Stomach (tissue), 19 donors: ENCODE measurements at places on chromosomes 12 and 14. TPM values are rescaled to one million over a fixed set of nuclear protein-coding genes. Genes with fewer than 3 reads are reported as not detected.

GRCh38 chr12:74241341-74241740 lies 296.3 kb upstream of the ATXN7L3B start:
- H3K27me3 ChIP-seq: no peaks in the 10 kb centered on the region
- H3K27ac ChIP-seq: no peak overlapping the region
- DNase-seq: no peak
- H3K4me1 ChIP-seq: no peaks in the 10 kb centered on the region

DNA sequence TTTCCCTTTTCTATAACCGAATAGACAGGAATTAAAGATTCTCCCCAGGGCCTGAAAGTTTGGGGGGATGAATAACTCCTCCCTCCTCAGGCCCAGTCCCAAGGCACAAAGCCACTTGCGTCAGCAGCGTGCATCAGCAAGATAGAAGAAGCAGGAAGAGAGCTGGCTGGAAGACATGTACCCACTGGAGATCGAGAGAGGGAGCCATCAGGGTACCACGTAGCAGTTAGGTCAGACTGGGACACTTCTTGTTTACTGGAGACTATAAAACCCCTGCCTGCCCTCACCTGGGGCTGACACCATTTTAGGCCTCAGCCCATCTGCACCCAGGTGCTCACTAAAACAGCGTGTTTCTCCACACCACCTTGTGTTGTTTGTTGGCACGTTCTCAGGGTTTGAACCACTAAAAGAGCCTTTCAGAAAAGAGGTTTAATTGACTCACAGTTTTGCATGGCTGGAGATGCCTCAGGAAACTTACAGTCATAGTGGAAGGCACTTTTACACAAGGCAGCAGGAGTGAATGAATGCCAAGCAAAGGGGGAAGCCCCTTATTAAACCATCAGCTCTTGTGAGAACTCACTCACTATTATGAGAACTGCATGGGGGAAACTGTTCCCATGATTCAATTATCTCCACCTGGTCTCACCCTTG lies 93.2 kb downstream of the TMTC3 start:
- no peak overlapping the region for H3K4me3 ChIP-seq
- no peak for DNase-seq
- H3K27me3 ChIP-seq: no peaks in the 10 kb centered on the region
- H3K27ac ChIP-seq: no peak overlapping the region

PITPNM2 gene
- 13.4 TPM for total RNA-seq

DPF3 gene
- total RNA-seq: 113 TPM

PRR4 gene
- total RNA-seq: not detected

DNA sequence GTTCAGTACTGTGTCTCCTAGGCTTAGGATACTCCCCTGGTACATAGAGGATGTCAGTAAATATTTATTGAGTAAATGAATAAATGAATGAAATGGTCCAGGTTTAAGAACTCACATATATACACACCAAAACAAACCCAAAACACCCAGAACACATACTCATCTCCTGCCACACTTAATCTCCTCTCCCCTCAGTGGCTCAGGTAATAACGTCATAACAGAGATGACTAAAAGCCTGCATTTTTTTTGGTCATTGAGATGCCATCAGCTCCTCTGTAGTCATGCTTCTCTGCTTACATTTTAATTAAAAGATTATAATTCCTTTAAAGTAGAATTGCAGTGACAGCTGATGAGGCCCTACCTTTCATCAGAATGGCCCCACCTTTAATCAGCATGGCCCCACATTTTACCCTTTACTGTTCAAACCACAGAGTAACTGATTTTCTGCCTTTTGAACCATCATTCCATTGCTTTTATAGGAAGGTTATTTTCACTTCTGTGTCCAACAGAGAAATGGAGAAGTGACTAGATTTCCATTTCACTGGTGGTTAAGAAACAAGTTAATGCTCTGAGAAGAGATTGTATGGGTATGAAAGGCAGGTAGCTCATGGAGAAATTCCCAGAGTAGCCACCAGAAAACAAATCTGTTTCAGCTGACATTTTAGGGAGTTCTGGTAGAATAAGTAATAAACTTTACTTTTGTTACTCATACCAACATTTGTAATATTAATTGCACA lies 193.4 kb upstream of the ATP2B1 start:
- H3K27me3 ChIP-seq: no peaks in the 10 kb centered on the region
- H3K4me1 ChIP-seq: no peaks in the 10 kb centered on the region
- DNase-seq: no peak

- DNase-seq: peak; percentile 81
- peak overlapping the region; percentile 66 for H3K4me3 ChIP-seq
- peaks cover 13% of the 10 kb centered on the region for H3K4me1 ChIP-seq
- H3K27me3 ChIP-seq: no peaks in the 10 kb centered on the region
Observed at GRCh38 chr12:2958432-2959191, 585 bp upstream of the TEAD4 start.

- no peak overlapping the region for H3K4me3 ChIP-seq
- H3K36me3 ChIP-seq: no peaks in the 10 kb centered on the region
- no peaks in the 10 kb centered on the region for H3K27me3 ChIP-seq
- DNase-seq: no peak
- no peak overlapping the region for H3K27ac ChIP-seq
- no peaks in the 10 kb centered on the region for H3K4me1 ChIP-seq
Observed at GRCh38 chr12:48016373-48017020, 12.2 kb upstream of the COL2A1 start.

DNA sequence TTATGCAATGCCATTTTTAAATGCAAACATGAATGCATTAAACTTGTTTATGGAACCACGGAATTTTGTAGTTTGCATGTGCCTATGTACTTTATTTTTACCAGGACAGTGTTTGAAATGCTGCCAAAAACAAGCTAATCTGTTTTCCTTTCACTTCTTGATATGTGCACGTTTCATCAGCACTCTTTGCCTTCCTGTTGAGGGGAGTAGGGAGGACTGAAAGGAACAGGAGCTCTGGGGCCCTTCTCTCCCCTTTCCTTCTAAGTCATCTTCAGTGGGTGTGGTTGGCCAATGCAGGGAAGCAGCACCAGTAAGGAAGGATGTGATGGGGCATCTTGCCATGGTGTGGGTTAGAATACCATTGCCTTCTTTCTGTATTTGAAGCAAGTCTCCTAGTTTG lies 12.1 kb upstream of the PPP4R4 start:
- H3K4me1 ChIP-seq: peaks cover 16% of the 10 kb centered on the region
- no peak overlapping the region for H3K4me3 ChIP-seq
- H3K36me3 ChIP-seq: no peaks in the 10 kb centered on the region
- H3K27ac ChIP-seq: no peak overlapping the region
- peak; percentile 41 for DNase-seq

- H3K27ac ChIP-seq: no peak overlapping the region
- no peaks in the 10 kb centered on the region for H3K36me3 ChIP-seq
- no peaks in the 10 kb centered on the region for H3K4me1 ChIP-seq
- no peak overlapping the region for H3K4me3 ChIP-seq
- DNase-seq: no peak
Observed at GRCh38 chr12:126451809-126452208, 1386.6 kb downstream of the AACS start.

- no peak for DNase-seq
- H3K4me1 ChIP-seq: no peaks in the 10 kb centered on the region
- H3K27me3 ChIP-seq: no peaks in the 10 kb centered on the region
- no peak overlapping the region for H3K27ac ChIP-seq
- no peak overlapping the region for H3K4me3 ChIP-seq
Observed at GRCh38 chr14:19974844-19975243, 547 bp upstream of the OR4K15 start.

DNA sequence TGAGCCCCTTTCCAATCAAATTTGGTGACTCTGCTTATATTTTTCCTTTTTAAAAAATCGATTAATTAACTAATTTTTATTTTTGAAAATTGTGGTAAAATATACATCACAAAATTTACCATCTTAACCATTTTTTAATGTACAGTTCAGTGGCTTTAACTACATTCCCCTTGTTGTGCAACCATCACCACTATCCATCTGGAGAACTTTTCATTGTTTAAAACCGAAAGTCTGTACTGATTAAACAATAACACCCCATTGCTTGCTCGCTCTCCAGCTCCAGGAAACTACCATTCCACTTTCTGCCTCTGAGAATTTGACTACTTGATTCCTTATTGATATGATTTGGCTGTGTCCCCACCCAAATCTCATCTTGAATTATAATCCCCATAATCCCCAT lies 283.4 kb downstream of the C12orf75 start:
- no peak overlapping the region for H3K4me3 ChIP-seq
- no peaks in the 10 kb centered on the region for H3K27me3 ChIP-seq
- no peaks in the 10 kb centered on the region for H3K36me3 ChIP-seq

LALBA gene
- not detected for total RNA-seq

DNA sequence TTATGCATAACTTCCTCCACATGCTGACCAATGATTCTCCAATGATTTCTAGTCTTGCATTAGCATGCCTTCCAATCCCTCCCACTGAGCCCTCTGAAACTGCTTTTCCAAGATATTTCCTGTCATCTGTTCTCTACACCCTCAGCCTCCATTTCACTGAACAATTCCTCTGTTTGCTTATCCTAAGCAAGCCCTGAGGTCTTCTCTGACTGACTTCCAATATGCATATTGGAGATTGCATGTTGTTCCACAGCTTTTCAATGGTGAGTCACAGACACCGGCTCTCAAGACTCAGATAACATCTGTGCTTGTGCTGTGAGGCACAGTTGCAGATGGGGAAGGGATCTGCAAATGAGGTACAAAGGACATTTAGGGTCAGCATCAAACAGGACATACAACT lies 141.0 kb downstream of the SLC16A7 start:
- no peak overlapping the region for H3K4me3 ChIP-seq
- H3K27ac ChIP-seq: no peak overlapping the region
- no peaks in the 10 kb centered on the region for H3K36me3 ChIP-seq
- no peak for DNase-seq
- peaks cover 10% of the 10 kb centered on the region for H3K4me1 ChIP-seq
- no peaks in the 10 kb centered on the region for H3K27me3 ChIP-seq

DNA sequence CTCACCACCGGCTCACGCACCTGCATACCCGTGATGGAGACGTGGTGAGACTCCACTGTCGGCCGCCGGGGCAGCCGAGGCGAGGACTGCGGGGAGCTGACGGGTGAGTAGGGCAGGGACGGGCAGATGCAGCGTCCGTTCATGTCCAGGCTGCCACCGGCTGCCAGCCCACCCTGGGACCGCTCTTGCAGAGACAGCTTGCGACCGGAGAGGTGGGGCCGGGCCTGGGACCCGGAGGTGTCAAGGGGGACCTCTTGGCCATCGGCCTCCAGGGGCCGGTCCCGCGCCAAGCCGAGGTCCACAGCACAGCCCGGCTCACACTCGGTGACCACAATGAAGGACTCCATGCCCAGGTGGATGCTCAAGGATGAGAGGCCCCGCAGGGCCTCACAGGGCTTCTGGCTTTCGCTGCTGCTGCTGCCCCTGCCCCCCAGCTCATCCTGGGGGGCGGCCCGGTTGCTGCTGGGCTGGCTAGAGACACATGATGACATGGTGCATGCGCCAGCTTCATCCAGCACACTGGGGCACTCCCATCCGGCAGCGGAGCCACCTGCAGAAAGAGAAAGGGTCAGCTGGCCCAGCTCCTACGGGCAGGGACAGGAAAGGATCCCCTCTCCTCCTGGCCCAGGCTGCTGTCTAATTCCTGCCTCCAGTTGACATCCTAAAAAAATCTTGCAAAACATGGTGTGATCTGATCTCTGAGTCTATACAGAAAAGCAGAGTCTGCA lies 22.3 kb downstream of the CAMKK2 start:
- no peak for DNase-seq
- no peak overlapping the region for H3K4me3 ChIP-seq

GPR84 gene
- not detected for total RNA-seq
